NCI-H2029 (cell line): ENCODE measurements at places on chromosomes 7 and 10.

- DNase-seq: no peak
Observed at GRCh38 chr10:13904064-13904463, 317.3 kb downstream of the PRPF18 start.

GRCh38 chr10:78574547-78574946, 494.2 kb upstream of the ZMIZ1 start:
- DNase-seq: no peak

GRCh38 chr7:101287032-101287431, 34.6 kb downstream of the IFT22 start:
- DNase-seq: no peak

DNA sequence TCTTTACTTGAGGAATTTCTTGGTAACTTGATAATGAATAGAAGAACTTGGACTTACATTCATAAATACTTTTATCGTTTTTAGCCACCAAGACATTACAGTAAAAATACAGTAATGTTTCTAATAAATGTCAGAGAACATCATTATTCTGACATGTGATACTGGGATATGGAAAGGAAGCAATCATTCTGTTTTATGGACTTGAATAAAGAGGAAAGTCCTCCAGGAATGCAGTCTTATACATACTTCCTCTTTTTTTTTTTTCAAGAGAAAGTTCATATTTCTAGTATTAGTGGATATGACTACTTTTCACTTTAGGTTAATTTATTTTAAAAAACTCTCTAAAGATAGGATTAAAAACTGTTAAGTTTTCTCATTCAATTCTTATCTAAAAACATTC, 220.0 kb upstream of the SEMA3C start:
- DNase-seq: no peak

DNA sequence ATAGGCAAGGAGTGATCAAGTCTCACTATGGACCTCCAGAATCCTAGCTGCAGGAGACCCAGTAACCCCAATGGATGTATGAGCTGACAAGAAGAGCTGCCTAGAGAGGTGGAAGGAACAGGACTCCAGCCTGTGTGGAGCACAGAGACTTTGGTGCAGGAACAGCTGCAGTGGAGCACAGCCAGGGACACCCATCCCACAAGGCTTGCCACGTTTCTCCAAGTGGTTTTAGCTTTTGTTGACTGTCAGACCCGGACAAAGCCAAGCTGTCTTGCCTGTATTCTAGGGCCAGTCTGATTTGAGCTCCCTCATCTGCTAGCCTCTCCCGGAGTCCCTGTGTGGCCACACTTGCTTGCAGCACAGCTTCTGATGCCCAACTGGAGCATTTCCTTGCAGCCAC, 224.7 kb downstream of the CHRM2 start:
- DNase-seq: no peak

GRCh38 chr10:3631701-3632330, 153.2 kb downstream of the KLF6 start:
- DNase-seq: no peak
